ENCODE measurements at places on chromosomes 1 and 21.

GRCh38 chr1:63643926-63644325 is 50.7 kb downstream of the PGM1 start:
- no peak for ATAC-seq

GRCh38 chr1:69710484-69711189 is 142.9 kb downstream of the LRRC7 start:
- ATAC-seq: no peak

GRCh38 chr1:197399755-197400521 is 131.9 kb downstream of the CRB1 start:
- no peak for ATAC-seq

- no peak for ATAC-seq
These were observed 387.3 kb downstream of the RYR2 start for GRCh38 chr1:237429252-237429651.

DNA sequence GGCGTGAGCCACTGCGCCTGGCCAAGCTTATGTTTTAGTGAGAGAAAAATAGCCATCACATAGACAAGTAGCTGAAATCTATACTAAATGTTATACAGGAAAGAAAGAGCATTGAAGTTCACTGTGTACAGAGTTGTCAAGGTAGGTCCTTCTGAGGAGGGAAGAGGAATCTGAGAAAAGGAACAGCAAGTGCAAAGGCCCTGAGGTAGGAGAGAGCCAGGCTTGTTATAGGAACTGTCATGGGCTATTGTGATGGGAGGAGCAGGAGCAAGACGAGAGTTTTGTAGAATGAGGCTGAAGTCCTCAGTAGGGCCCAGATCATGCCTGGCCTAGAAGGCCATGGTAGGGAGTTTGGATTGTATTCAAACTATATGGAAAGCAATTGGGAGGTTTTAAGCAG is 4.6 kb downstream of the ZDHHC18 start:
- ATAC-seq: no peak
